Activated T-cell treated with anti-CD3 and anti-CD28 coated beads, Interleukin-2, amount 50 U/mL, for 72 hours (primary cell): ENCODE measurements at places on chromosomes 16 and 17. TPM values are rescaled to one million over a fixed set of nuclear protein-coding genes. Genes with fewer than 3 reads are reported as not detected.

Gene CACNA1H
- total RNA-seq = 0.79 TPM

Gene RAB26
- 0.82 TPM for total RNA-seq

Gene MED1
- 88.3 TPM for total RNA-seq

Gene SLC6A2
- not detected for total RNA-seq

Gene RPA1
- total RNA-seq = 178 TPM

Gene REXO5
- total RNA-seq = 16.5 TPM

DNA sequence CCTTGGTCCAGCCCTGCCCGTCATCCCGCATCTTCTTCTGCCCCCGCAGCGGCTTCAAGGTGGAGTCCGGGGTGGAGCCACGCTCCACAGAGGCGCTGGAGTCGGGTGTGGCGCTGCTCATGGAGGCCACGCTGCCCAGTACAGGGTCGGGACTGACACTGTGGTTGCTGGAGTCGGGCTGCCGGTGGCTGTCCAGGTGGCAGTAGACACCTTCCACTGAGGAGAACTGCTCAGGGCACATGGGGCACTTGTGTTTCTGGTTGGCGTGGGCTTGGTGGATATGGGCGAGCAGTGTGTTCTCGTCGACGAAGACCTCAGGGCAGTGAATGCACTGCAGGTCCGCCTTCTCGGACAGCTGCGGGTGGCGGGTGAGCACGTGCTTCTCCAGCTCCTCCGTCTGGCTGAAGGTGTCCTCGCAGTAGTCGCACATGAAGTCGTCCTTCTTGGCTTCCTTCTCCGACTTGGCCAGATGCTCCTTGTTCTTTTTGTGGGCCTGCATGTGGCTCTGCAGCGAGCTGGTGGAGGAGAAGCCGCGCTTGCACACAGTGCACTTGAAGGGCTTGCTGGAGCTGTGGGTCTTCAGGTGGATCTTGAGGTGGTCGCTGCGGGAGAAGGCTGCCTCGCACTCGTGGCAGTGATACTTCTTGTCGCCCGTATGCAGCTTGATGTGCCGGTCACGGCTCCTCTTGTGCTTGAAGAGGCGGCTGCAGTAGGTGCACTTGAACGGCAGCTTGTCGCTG, 217.8 kb downstream of the ZNF423 start:
- H3K27ac ChIP-seq = no peak overlapping the region
- no peaks in the 10 kb centered on the region for H3K4me1 ChIP-seq
- no peaks in the 10 kb centered on the region for H3K36me3 ChIP-seq
- no peak overlapping the region for H3K4me3 ChIP-seq
- no peak for DNase-seq

GRCh38 chr16:58485184-58485887, 14.6 kb upstream of the NDRG4 start:
- no peaks in the 10 kb centered on the region for H3K36me3 ChIP-seq
- H3K4me3 ChIP-seq = no peak overlapping the region
- H3K27ac ChIP-seq = no peak overlapping the region

DNA sequence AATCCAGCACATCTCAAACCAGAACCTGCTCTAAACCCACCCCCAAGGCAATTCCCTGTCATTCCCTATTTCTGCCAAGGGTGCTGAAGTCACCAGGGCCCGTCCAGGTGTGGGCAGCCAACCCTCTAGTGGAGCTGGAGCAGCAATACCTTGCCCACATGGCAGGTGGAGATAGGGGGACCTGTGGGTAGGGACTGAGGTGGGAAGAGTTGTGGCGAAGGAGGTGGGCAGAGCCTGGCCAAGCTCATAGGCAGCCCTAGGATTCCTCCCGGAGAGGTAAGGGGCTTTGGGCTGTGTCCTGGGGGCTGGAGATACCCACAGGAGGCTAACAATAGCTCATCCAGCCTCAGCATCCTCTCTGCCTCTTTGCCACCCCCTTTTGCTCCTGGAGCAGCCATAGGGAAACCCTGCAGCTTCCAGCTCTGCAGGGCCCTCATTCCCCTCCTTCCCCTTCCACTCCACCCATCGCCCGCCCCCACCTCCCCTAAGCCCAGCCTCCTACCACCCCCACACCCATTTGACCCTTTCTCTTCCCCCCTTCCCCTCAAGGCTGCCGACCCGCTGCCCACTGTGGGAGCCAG, 30.4 kb upstream of the CRHR1 start:
- no peak overlapping the region for H3K4me3 ChIP-seq
- H3K27me3 ChIP-seq = peaks cover 43% of the 10 kb centered on the region
- DNase-seq = no peak
- no peaks in the 10 kb centered on the region for H3K4me1 ChIP-seq

DNA sequence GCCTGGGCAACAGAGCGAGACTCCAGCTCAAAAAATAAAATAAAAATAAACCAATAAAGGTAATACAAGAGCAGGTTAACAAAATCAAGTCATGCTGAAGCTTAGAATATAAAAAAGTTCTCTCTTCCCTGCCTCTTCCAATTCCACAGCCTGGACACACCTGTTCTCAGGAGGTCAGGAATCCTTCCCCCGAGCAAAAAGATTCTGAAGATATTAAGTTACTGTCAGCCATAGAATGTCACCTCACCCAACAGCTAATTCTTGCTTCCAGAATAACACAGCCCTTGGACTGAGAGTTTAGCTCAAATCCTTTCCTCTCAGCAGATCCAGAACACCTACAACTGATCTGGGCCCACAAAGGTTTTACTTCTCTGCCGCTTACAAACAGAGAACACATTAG, 27.1 kb downstream of the SLC39A11 start:
- no peak overlapping the region for H3K27ac ChIP-seq
- H3K27me3 ChIP-seq = no peaks in the 10 kb centered on the region
- H3K4me1 ChIP-seq = peaks cover 6% of the 10 kb centered on the region
- no peak for DNase-seq

GRCh38 chr17:32732900-32733299, 144.0 kb downstream of the MYO1D start:
- no peaks in the 10 kb centered on the region for H3K27me3 ChIP-seq
- no peak overlapping the region for H3K4me3 ChIP-seq

DNA sequence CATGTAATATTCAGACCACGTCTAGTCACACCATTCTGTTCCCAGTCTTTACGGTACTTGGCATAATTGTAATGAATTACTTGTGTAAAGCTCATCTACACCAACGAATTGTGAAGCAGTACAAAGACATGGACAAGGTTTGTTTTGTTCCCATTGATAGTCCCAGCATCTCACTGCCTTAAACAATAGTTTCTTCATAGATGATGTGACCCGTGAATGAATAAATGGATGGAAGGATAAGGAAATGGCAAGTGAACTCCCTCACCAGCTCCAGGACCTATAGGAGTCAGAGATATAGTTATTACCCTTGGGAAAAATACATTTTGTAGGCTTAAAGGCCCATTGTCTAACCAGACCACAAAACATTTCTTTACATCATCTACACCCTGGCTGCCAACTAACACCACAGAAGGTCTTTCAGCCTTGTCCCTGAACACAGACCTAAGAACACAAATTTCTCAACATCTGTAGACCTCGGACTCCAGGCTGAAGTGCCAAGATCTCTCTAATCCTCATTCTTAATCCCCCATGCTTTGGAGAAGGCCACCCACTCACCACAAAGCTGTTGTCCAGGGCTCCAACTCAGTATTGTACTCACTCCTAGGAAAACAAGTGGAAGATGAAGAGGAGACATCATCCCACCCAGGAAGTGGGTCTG, 38.2 kb downstream of the MAF start:
- no peaks in the 10 kb centered on the region for H3K4me1 ChIP-seq
- no peaks in the 10 kb centered on the region for H3K36me3 ChIP-seq
- H3K4me3 ChIP-seq = no peak overlapping the region
- H3K27ac ChIP-seq = no peak overlapping the region
- H3K27me3 ChIP-seq = peaks cover 33% of the 10 kb centered on the region

DNA sequence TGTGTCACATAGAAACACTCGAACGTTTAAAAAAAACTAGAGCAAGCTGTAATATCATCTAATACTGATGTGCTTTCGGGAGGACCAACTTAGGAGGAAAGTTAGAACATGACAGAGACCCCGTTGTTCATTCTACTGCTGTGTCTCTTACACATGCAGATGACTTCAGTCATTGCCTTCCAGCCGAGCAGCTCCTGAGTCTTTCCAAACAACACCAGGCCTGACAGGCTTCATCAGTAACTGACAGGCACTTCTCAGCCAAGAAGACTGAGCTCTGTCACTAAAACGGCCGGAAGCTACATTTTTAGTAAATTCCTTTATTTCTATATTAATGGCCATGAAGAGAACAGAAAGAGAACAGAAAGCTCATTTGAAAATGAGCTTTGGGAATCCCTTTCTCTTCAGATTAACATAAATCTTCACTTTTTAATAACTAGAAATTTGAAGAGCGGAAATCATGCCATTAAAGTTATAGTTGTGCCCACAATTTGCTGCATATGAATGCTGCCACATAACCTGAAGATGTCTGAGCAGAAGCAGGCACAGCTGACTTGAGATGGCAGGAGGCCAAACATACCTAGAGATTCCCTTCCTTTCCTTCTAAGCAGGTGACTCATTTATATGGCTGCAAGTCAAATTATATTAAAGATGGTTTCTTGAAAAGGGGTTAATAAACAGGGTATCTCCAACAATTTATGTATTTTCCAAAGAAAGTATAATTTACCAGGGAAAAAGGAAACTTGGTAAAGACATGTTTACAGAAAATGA, 148.9 kb downstream of the ITFG1 start:
- H3K4me3 ChIP-seq = no peak overlapping the region
- H3K4me1 ChIP-seq = no peaks in the 10 kb centered on the region
- no peak for DNase-seq
- H3K27ac ChIP-seq = no peak overlapping the region

GRCh38 chr16:54501797-54502196, 215.2 kb upstream of the IRX3 start:
- H3K27me3 ChIP-seq = peaks cover 21% of the 10 kb centered on the region
- H3K36me3 ChIP-seq = no peaks in the 10 kb centered on the region
- no peaks in the 10 kb centered on the region for H3K4me1 ChIP-seq
- no peak for DNase-seq
- no peak overlapping the region for H3K27ac ChIP-seq
- H3K4me3 ChIP-seq = no peak overlapping the region

GRCh38 chr16:10667239-10667638, 27.5 kb downstream of the TEKT5 start:
- no peak overlapping the region for H3K4me3 ChIP-seq
- DNase-seq = no peak
- H3K27me3 ChIP-seq = peaks cover 25% of the 10 kb centered on the region
- H3K4me1 ChIP-seq = no peaks in the 10 kb centered on the region
- no peaks in the 10 kb centered on the region for H3K36me3 ChIP-seq
